ENCODE measurements at places on chromosomes 1 and 21.

DNA sequence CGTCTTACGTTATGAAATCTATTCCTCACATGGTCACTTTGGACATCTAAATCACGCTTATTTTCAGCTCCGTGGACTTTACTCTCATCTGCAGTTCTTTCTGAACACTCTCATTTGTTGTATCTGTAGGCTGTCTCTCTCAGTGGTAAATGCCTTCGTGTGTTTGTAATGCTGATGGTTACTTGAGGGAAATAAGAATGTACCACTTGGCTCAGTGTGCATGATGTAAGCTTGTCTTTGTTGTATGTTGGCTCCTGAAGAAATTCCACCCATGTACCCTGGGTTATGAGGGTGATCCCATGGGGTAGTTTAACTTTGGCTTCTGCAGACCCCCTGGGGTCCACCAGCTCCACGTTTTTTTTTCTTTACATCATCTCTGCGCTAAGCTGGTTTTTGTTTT lies 378.4 kb downstream of the SETD4 start:
- DNase-seq = no peak

- no peak for DNase-seq
Observed at GRCh38 chr1:54781023-54781723, 16.9 kb upstream of the PARS2 start.

DNA sequence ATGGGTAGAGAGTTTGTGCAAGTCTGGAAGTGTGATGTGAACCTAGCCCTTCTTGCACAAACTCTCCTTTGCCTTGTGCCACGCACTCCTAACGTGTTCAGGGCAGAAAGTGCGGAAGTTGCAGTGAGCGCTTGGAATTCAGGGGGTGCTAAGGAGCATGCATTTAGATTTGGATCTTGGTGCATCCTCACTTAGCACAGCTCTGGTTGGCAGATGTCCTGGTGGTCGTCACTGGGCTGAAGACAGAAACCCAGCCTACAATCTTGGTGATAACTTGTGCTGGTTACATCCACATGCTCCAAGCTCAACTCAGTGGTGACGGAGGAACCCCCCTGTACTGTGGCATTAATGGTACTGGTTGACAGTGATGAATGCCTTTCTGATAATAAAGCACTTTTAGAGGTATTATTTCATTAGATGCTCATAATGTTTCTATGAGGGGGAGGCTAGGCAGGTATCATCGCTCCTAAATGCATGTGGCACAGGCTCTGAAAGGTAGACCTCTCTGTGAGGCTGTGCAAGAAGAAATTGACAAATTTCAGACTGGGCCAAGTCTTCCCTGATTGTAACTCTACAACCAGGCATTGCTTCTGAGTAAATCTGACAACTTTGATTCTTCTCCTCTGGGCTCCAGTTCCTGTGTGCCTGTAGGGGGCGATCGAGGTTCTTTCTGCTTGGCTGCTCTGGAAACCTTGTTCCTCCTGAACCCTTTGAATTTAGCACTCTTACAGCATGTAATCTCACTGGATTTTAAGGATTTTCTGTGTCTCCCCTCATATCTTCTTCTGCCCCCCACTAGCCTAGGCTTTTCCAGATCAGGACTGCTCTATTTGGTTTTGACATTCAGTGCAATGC lies 40.6 kb downstream of the MAPKAPK2 start:
- peak; percentile 67 for DNase-seq

DNA sequence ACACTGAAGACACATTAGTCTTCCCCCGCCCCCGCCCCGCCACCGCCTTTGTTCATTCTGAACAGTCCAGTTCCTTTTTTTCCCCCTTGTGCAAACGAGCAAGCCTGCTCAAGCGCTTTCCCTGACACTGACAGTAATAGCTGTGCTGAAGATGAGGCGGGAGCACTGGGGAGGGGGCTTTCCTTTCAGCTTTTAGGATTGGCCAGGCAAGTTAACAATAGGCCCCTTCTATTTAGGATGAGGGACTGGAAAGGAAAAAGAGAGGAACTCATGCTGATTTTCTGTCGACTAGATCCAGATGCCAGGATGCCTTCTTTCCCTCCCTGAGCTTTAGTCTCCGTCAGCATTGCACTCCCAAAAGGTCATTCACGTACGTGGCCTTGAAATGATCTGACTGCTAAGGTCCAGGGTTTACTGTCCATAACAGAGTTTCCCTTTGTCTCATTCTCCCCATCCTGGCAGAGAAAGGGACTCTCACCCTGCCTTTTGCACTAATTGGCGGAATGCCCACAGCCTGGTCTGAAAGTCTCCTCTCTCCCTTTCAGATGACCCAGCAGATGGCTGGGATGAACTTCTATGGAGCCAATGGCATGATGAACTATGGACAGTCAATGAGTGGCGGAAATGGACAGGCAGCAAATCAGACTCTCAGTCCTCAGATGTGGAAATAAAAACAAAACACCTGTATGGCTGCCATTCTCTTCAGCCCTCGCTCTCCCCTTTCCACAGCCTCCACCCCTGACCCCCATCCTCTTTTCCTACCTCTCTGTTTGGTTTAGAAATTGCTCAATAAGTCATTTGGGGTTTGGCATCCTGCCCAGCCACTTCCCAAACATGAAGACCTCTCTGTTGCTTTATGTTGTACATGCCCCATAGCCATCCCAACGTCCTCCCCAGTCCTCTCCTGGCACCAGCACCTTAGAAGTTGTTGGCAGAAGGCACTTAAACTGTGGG lies 28.6 kb upstream of the ZFP69B start:
- no peak for DNase-seq

- no peak for DNase-seq
Observed at GRCh38 chr21:46660505-46660904, 25.0 kb downstream of the PRMT2 start.

DNA sequence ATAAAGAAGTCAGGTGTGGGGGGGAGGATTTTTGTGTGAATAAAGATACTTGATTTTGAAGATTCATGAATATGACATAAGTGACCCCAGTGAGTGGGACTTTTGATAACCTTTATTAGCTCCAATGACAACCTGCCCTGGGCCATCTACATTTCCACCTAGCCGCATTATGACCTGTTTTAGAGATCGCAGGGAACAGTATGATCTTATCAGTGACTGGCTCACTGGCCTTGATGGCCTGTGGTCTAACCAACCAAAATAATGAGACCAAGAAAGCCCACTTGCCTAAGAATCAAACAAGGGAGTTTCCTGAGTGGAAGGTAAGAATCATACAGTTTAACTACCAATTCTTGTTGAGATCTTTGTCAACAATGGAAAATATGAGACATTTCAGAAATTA lies 1.8 kb downstream of the ELAPOR1 start:
- no peak for DNase-seq

DNA sequence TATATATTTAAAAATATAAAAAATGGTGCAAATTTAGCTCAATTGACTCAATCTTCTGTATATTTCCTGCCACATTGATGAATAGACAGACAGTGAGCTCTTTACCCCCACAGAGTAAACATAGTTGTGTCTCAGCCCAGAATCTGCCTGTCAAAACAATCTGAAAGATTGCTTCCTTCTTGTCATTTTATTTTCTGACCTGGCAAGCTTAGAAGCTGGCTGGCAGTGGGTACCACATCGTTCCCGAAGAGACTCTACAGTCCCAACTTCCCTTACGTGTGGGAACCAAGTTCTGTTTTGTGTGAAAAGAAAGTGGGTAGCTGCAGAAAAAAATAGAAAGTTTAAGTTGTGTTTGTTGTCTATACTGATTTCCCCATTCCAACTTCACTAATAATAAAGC lies 629.3 kb upstream of the NEGR1 start:
- no peak for DNase-seq

DNA sequence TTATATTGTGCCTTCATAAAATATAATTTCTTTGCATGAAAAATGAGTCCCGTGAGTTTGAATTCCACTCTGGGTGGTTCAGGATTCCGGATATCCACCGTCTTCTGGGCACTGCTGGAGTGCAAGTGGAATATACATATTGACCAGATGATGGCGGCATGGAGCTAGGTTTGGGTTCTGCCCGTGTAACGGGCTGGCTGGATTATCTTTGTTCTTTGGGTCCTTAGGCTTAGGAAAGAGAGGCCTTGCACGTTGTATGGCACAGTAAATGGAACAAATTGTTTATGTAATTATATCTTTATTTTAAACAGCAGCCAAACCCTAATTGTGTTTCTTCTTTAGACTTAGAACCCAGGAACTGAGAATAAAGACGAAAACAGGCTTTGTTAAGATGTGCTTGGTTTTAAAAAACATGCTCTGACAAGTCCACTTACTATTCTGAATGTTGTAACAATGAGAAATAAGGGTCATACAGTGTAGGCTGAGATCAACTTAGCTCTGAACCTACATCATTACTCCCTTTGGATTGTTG lies 13.5 kb upstream of the ACBD6 start:
- DNase-seq = peak; percentile 84

DNA sequence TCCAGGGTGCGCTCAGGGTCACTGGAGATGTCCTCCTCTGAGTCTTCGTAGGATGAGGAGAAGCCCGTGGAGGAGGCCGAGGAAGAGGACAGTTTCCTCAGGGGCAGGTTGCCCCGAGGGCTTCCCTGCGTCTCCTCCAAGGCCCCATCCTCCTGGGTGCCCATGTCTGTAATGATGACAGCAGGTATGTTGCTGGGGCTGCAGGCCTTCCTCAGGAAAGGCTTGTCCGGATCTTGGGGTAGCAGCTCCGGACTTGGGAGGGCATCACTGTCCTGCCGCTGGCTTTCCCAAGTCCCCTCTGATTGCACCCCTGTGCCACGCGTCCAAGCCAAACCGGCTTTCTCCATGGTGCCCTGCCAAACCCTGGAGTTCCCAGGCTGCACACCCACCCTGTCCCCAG lies 3.5 kb downstream of the ITPKB start:
- no peak for DNase-seq

DNA sequence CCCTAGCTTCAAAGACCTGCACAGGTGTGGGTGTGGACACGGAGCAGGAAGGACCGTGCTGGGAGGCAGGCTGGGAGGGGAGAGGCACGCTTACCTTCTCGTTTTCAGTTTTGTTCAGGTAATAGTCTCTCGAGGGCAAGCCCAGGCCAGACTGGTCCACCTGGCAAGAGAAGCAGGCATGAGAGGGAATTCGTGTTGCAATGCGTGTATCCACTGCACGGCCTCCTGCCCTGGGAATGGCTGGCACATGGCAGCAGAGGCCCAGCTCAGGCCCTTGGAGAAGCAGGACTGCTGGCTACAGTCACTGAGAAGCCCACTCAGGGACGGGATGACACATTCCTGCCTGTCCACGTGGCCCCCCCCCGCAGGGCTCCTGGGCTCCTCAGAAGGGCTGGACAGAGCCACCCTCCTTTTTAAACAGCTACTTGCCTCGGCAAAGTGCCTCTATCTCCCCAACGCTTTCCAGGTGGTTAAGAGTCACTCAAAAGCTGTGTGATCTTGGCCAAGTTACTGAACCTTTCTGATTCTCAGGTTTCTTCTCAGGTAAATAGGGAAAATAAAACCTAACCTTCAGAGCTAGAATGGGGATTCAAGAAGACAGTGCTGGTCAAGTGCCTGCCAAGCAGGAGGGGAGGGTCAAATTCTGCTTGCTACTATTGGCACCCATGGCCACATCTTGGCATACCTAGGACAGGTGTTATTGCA lies 32.7 kb downstream of the ECE1 start:
- no peak for DNase-seq

GRCh38 chr1:40239626-40240025 lies 8.1 kb upstream of the TMCO2 start:
- DNase-seq = no peak

DNA sequence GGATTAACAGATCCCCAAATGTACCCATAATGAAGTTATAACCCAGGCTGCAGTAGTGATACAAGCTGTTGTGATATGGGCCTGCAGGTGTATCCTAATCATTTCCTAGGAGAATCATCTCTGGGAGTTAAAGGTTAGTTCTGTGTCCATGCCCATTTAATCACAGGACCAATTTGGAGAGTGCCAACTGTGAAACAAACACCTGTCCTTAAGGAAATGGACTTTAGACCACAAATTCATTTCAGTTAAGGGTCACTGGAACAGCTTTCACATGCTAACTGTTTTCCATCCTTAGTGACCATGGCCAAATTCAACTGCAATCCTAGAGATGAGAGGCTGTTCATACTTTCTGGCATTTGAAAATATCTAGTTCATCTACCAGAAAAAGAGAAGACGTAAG lies 160.9 kb downstream of the GPATCH2 start:
- no peak for DNase-seq

- DNase-seq = no peak
Observed at GRCh38 chr1:89706700-89707012, 73.7 kb downstream of the LRRC8C start.

- no peak for DNase-seq
Observed at GRCh38 chr1:11377954-11378353, 101.0 kb upstream of the DISP3 start.

DNA sequence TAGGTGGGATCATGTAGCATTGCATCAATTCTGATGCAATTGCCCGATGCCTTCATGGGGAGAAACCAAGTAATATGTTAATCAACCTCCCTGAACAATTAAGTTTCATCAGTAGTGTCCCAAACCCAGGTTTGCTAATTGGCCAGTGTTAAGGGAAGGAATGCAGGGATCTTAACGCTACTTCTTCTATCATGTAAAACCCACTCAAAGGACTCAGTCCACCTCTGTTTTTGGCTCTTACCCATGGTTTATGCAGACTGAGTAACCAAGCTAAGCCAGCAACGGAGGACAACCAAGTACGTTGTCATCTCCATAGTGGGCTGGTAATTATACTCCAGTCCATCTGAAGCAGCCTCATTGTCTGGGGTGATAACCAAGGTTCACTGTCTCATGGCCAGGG lies 203.0 kb upstream of the FMN2 start:
- no peak for DNase-seq

- no peak for DNase-seq
Observed at GRCh38 chr1:43315963-43316737, 15.4 kb downstream of the TIE1 start.

GRCh38 chr1:47201179-47201578 lies 11.3 kb upstream of the PDZK1IP1 start:
- peak; percentile 60 for DNase-seq

DNA sequence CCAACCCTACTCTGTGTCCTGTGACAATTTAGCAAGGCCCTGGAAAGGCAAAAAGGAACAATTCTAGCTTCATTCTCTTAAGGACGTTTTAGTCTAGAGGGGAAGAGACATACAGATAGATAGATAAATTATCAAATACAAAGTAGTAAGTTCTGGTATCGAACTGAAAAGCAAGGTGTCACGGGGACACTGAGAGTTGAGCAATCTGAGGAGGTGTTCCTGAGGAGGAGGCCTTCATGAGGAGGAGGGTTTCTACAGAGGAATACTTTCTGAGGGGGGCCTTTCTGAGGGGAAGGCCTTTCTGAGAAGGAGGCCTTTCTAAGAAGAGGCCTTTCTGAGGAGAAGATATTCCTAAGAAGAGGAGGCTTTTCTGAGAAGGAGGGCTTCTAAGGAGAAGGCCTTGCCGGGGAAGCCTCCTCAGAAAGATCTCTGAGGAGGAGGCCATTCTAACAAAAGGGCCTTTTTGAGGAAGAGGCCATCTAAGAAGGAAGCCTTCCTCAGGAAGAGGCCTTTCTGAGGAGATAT lies 155.9 kb upstream of the COA6 start:
- DNase-seq = no peak

- no peak for DNase-seq
Observed at GRCh38 chr1:196438329-196438728, 169.9 kb downstream of the KCNT2 start.

GRCh38 chr1:167489571-167490340 lies 28.6 kb downstream of the CD247 start:
- no peak for DNase-seq

Measured in GM03348 (cell line).